ENCODE measurements at places on chromosomes 16 and 17. TPM values are rescaled to one million over a fixed set of nuclear protein-coding genes. Genes with fewer than 3 reads are reported as not detected.
A peak's percentile ranks its signal among the peaks of the same experiment; 100 is the strongest.

DNA sequence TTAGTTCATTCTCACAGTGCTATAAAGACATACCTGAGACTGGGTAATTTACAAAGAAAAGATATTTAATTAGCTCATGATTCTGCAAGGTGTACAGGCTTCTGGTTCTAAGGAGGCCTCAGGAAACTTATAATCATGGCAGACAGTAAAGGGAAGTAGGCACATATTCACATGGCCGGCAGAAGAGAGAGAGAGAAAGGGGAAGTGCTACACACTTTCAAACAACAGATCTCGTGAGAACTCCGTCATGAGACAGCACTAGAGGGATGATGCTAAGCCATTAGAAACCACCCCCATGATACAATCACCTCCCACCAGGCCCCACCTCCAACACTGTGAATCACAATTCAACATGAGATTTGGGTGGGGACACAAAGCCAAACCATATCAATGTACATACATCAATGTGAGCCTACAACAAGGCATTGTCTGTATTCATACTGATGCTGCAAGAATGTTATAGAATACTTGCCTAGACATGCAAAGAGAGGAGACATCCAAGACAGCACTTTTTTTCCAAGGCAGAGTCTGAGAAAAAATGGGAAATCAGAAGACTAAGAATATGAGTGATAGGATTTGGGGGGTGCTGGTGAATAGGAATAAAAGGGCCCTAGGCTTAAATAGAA, 114.8 kb upstream of the XYLT1 start:
- DNase-seq, result no peak

- peak; percentile 90 for DNase-seq
Observed at GRCh38 chr16:60107437-60107836, 1373.3 kb upstream of the GOT2 start.

- DNase-seq, result no peak
Observed at GRCh38 chr16:65343556-65343955, 221.7 kb upstream of the CDH11 start.

DNA sequence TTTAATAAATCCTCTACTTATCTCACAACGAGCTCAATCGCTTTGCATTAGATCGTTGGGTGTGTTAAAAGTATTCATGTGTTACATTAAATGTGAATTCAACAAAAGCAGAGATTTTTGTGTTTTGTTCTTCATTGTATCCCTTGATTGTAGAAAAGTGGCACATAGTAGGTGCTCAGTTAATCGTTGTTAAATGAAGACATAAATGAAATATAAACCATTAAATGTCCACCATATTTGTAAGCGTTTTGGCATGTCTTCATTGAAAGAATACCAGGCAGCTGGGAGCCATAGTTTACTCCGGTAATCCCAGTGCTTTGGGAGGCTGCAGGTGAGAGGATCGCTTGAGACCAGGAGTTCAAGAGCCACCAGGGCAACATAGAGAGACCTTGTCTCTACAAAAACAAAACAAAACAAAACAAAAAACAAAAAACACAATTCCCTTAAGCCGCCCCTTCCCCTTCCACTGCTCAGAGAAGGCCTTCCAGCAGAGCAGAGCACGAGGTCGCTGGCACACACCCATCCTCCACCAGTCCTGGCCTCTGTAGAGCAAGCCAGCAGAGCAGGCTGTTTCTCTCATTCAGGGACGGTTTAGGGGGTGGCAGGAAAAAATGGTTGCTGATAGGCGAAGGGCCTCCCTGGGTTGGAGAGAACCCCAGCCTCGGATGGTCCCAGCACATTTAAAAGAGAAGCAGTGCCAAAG, 673 bp upstream of the CHD9 start:
- DNase-seq, result no peak

The KRT25 gene
- not detected for total RNA-seq

- DNase-seq, result no peak
Observed at GRCh38 chr17:28926366-28926765, 23.5 kb upstream of the DHRS13 start.

The KRTAP3-1 gene
- not detected for total RNA-seq

- DNase-seq, result no peak
Observed at GRCh38 chr17:54899721-54900456, 763 bp upstream of the TOM1L1 start.

- peak; percentile 87 for DNase-seq
Observed at GRCh38 chr16:425082-425718, at the start of gene RAB11FIP3. Gene RAB11FIP3 (plus strand): TSS chr16:425649. CDS start chr16:426007, 358 bp downstream.

The PGS1 gene
- total RNA-seq, result 38.0 TPM

The RNU2-1 gene
- not detected for total RNA-seq

DNA sequence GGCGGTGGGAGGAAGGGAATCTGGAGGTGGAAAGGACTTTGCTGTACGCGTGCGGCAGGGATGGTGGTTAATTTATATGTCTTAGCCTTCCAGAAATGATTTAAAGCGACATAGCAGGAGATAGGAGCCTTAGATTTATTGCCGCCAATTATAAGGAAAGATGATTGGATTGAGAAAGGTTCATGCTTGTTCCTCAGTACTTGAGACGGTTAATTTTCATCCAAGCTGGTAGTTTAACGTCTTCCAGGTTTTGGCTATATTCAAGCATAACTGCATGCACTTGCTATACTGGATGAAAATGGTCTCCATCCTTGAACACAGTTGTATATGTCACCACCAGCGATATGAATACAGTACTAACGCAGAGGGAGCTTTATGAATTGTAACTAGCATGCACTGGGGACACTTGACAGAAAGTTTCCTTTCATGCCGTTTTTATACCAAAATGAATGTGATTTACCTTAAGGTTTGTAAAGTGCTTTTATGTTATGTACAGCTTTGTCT, 610 bp upstream of the PEX12 start:
- DNase-seq, result no peak

All from HT1080 (cell line).